Lower leg skin (tissue), 4 donors: ENCODE measurements at places on chromosomes 4 and X.

GRCh38 chr4:158300012-158300411 lies 89.7 kb downstream of the TMEM144 start:
- no peak for DNase-seq

- DNase-seq, result no peak
These were observed 4.1 kb downstream of the GRID2 start for GRCh38 chr4:92307866-92308265.

DNA sequence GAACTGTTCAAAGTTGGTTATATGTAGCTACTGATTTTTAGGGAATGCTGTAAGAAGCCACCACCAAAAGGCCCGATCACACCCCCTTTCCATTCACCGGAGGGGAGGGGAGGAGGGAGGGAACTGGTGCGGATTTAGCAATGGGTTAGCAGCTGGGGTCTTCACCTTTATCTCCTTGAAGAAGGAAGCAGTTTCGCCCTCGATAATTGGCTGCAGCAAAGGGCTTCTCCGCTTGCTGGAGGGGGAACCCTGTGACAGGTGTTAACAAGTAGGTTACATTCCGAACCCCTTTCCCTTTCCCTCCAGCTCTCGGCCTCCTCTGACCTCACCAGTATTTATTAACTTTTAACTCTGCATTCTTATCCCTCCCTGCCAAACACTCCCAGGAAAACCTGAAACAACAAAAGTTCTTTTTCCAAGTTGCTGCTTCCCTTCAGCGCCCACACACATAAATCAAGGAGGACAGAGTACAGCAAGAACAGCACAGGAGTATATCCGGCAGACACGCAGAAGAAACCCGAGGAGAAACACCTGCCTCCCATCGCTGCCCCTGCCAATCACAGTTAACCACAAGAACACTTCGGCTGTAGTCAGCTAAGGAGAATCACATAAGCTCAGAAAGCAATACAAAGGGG lies 39.8 kb upstream of the NAP1L5 start:
- no peak for DNase-seq

DNA sequence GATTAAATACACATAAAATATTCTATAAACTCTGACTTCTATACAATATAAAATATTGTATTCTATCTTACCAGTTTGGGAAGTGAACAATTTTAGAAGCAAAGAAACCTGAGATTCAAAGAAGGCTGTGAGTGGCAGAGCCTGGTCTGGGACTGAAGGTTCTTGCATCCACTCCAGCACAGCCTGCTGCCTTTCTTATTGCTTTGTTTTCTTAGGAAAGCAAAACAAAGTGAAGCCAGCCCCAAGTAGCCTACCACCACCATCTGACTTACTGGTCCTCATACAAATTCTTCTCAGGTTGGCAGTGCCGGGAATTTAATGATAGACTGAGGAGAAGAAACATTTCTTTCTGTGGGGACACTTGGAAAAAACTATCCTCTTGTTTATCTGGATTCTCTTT lies 129.7 kb upstream of the SMAD1 start:
- DNase-seq, result no peak

DNA sequence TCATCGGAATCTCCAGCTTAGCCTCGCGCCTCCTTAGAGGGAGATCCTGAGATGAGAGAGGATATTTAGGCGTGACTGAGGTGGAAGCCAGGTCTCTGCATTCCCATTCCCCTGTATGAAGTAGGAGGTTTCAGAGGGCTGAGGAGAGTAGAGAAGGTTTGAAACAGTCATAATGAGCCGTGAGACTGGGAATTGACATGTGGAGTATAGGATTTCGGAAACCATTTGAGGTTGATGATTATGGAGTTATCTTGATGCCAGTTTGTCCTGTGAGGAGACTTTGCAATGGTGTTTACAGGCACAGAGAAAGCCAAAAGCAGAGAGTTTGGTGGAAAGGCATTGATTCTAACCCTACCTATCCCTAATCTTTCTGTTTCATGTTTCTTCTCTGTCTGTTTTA lies 2.0 kb downstream of the CHST7 start:
- DNase-seq, result no peak

DNA sequence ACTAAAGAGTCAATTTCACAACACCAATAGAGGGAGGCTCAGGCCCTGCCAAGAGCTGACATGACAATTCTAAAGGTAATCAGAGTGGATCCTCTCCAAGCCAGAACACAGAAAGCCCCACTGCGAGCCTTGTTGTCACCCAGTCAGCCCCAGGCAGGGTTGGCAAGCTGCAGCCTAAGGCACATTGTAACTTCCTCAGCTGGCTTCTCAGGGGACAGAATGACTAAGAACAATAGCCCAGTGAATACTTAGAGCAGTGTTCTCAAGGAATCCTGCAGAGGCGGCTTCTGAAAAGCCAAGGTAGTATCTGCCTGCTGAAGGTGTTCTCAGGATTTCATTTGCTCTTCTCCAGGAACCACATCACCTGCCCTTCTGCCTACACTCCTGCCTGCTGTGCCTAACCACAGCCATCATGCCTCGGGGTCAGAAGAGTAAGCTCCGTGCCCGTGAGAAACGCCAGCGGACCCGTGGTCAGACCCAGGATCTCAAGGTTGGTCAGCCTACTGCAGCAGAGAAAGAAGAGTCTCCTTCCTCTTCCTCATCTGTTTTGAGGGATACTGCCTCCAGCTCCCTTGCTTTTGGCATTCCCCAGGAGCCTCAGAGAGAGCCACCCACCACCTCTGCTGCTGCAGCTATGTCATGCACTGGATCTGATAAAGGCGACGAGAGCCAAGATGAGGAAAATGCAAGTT lies at the start of gene MAGEB4:
Gene MAGEB4, plus strand, starts transcription at position 277 of the 692 bp plus-strand sequence. Its CDS starts 136 bp downstream, at position 413.
- DNase-seq, result no peak

DNA sequence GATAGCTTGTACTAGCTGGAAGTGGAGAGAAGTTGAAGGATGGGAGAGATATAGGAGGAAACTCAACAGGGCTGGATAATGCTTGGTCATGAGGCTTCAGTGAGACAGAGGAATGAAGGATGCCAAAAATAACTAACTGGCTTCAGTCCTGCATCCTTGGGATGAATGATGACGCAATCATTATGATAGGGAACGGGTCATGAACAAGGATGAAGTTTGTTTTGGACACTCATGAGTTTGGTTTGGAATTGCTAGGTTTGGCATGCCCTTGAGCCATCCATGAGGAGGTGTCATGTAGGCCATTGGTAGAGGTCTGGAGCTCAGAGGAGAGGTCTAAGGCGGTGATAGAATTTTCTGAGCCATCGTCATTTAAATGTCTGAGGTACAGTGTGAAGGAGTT lies 160.0 kb upstream of the NHS start:
- DNase-seq, result no peak

- DNase-seq, result no peak
These were observed 297.3 kb downstream of the ASMT start for GRCh38 chrX:1912193-1912592.

GRCh38 chr4:140137671-140138070 lies 16.3 kb downstream of the MAML3 start:
- no peak for DNase-seq

DNA sequence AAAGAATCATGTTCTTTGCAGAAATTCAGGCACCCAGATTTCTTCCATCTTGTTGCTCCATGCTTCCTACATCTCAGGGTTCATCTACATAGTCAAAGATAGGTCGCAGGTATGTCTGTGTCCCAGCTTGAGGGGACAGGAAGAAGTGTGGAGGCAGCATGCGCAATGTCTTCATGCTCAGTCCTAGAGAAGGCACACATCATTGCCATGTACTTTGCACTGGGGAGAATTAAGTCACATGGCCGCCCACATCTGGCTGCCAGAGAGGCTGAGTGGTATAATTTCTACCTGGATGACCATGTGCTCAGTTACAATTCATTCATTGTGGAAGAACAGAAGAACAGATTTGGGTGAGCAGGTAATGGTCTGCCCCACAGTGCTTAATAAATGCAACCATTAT lies 54.1 kb downstream of the GAB1 start:
- DNase-seq, result no peak

DNA sequence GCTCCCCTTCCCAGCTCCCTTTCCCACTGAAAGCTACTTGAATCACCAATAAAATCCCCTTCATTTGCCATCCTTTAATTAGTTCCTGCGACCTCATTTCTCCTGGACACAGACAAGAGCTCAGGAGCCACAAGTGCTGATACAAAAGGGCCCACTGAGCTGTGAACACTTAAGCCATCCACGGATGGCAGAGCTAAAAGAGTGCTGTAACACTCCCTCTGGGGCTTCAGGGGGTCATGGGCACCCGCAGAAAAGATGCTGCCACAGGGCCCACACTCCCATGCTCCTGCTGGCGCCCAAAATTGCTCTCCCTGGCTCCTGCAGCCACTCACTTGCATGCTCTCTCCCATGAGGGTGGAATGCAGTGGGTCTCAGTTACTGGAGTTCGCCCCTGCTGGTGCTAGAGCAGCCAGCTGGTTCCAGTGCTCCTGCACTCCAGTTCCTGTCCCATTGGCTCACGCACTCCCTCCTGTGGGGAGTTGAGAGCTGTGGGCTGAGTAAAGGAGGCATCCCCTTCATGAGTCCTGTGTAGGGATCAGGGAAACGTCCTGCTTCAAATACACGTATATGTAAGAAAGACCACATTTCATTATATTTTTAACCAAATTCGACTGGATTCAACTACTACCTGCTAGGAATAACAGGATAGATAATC lies 1291.0 kb downstream of the ARAP2 start:
- no peak for DNase-seq

DNA sequence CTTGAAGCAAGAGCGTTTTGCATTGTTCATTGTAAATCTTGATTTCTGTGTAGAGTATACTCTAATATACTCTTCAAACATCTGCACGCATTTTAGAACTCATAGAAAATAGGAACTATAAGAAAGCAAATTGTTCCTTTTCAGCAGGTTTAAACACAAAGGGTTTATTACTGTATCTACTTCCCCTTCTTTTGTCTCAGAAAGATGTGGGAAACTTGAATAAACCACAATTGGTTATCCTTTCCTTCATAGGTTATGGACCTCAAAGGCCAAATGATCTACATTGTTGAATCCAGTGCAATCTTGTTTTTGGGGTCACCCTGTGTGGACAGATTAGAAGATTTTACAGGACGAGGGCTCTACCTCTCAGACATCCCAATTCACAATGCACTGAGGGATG lies 46.0 kb upstream of the GUCY1B1 start:
- DNase-seq, result no peak

GRCh38 chrX:19789782-19790181 lies 97.6 kb downstream of the SH3KBP1 start:
- no peak for DNase-seq

GRCh38 chr4:144451766-144452450 lies 194.0 kb upstream of the HHIP start:
- DNase-seq, result no peak

DNA sequence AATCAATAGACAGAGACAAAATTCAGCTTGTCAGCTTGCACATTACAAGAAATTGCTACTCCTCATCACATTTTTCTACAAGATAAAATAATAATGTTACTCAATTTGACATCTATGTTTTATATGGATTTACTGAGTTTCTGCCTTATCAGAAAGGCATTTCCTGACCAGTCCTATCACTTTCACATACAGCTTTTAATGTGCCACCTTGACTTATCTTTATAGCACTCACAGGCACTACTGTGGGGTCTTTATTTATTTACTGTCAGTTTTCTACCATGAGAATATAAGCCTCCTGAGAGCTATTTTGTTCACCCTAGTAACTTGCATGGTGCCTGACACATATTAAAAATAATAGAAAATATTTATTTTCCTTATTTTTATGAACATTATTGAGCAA lies 6.0 kb downstream of the NDST4 start:
- no peak for DNase-seq
